Stimulated activated CD4-positive, alpha-beta T cell treated with anti-CD3 and anti-CD28 coated beads, TNF-alpha, amount 100 ng/mL, for 1 hour (primary cell): ENCODE measurements at places on chromosomes 3 and 15.
A peak's percentile ranks its signal among the peaks of the same experiment; 100 is the strongest.

DNA sequence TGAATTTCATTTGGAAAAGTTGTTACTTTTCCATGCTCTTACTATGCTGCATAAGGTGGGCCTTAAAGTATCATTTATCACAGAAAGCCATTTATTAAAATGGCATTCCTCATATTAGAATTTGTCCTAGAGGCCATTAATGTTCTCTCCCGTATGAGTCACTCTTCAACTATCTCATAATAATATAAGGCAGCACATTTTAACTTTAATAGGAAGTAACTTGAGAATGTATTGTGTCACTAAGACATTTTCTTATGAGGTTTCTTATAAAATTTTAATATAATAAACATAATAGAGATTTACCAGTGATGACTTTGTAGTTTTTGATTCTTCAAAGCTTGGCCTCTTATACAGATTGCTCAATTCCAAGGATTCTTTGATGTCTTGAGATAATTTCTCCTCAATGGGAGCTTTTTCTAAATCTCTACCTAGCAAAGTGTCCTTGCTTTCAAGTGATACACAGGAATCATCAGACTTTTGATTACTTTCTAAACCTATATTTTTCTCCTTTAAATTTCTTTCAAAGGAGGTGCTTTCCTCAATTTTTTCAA lies 74.7 kb downstream of the ZBBX start:
- DNase-seq: no peak

- DNase-seq: no peak
Measured at GRCh38 chr3:185655426-185656320, 69.6 kb downstream of the SENP2 start.

DNA sequence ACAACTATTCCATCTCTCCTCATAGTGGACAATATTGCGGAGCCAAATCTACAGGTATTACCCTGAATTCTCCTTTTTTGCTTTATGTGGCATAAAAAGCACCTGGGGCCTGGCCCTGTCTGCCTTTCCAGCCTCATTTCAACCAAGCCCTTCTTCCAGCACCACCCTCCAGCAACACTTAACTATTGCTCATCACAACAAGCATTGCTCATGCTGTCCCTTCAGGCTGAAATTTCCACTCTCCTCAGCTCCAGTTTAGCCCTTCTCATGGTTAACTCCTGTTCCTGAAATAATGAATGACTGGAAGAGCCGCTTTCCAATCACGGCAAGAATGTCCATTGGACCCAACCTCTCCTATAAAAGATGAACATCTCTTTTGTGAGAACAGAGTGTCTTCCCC lies 107.4 kb downstream of the P2RY1 start:
- no peak for DNase-seq

- no peak for DNase-seq
Measured at GRCh38 chr15:99433026-99433756, 132.6 kb upstream of the MEF2A start.

DNA sequence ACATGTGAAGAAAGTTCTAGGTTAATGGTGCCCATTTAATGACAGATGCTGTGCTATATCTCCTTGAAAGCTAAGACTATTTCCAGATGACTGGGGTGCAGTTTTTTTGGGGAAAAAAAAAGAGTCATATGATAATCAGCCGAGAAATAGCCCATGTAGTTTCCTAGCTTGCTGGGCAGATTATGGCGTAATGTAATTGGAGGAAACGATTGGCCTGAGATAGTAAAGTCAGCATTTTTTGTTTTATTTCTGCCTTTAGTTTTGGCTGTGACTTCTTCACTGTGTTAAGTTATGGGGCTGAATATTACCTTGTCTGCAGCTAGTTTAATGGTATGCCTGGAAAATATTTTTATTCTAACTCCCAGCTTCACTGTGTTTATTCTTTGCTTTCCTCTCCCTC lies 24.0 kb downstream of the PDHB start:
- no peak for DNase-seq

GRCh38 chr3:127710155-127710941 lies 37.6 kb downstream of the ABTB1 start:
- DNase-seq: no peak

- no peak for DNase-seq
Measured at GRCh38 chr3:118530350-118530922, 504.2 kb downstream of the IGSF11 start.

DNA sequence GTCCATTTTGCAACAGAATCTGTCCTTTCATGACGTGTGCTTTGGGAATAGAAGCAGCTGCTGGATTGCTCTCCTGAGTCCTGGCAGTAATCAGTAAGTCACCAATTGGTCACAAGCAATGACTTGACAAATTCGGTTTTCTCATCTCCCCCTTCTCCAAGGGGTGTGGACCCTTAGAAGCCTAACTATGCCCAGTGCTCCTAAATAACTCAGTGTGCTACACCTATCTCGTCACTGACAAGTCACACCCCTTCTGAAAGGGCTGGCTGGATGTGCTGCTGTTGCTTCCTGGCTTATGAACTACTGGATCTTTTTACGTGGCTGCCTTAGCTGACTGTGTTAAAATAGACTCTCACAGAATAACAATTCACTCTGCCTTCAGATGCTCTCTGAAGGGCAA lies 1351.5 kb downstream of the ZPLD1 start:
- DNase-seq: no peak

DNA sequence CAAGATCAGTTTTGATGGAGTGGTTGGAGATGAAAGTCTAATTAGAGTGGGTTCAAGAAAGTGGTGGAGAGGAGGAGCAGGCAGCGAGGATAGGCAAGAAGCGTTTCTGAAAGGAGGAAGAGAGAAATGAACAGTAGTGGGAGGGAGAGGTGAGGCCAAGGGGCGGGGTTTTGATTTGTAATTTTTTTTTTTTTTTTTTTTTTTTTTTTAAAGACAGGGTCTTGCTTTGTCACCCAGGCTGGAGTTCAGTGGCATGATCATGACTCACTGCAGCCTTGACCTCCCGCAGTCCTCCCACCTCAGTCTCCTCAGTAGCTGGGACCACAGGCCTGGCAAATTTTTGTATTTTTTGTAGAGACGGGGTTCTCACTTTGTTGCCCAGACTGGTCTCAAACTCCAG lies 36.6 kb downstream of the MRAS start:
- no peak for DNase-seq

DNA sequence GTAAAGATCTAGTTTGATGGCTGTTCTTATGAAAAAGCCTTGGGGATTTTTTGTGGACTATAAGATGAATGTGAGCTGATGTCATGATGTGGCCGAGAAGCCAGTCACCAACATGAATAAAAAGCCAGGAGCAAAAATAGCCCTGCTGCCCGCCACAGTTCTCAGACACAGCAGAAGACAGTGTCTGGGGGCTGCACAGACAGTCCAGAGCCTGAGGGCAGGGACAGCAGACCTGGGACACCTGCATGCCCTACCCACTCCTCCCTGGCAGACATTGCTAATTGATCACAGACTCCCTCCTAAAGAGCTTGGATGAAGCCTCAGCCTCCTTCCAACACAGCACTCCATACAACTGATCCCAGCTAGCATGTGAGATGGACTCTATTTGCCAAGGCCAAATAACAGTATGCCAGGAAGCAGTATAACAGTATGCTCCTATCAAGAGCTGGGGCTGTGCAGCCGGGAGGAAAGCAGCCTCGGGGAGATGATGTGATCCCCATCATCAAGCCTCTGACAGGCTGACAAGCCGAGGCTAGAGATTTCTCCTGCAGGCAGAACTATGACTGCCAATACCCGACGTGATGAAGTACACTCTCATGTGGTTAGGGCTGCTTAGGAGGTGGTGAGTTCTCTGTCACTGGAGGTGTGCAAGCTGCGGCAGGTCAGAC lies 105.4 kb upstream of the RPL32 start:
- no peak for DNase-seq

DNA sequence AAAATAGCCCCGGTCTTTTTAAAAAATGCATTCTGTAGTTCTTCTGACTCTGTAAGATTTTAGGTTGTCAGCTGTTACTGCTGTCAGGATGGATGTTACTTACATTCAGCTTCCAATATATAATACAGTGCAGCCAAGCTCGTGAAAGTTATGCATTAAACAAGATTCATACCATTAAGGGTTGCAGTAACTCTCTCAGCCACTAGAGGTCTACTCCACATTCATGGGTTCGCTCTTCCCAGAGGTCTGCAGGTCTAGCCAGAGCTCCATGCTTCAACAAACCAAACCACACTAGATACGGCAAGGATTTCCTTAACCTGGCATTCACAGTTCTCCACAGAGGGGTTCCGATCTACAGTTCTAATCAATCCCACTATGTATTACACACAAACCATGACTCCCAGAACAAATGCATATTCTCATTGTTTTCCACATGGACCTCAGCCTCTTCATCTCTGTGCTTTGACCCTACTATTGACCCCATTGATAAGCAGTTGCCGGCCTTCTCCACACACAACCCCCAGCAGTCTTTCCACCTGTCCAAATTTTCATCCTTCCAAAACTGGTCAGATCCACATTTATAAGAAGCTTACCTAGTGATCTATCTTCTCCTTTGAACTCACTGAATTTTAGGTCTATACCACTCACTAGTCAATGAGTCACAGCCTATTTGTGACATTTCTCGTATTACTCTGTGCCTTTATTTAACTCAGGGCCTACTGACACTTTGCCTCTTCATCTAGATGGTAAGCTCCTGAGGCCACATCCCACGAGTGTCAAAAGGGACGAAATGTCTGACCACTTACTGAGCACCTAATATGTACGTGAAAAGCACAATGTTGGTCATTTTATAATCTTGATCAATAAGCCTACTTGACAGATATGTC lies 33.7 kb downstream of the RORA start:
- no peak for DNase-seq

GRCh38 chr15:47870956-47871625 lies 153.8 kb downstream of the SEMA6D start:
- no peak for DNase-seq

DNA sequence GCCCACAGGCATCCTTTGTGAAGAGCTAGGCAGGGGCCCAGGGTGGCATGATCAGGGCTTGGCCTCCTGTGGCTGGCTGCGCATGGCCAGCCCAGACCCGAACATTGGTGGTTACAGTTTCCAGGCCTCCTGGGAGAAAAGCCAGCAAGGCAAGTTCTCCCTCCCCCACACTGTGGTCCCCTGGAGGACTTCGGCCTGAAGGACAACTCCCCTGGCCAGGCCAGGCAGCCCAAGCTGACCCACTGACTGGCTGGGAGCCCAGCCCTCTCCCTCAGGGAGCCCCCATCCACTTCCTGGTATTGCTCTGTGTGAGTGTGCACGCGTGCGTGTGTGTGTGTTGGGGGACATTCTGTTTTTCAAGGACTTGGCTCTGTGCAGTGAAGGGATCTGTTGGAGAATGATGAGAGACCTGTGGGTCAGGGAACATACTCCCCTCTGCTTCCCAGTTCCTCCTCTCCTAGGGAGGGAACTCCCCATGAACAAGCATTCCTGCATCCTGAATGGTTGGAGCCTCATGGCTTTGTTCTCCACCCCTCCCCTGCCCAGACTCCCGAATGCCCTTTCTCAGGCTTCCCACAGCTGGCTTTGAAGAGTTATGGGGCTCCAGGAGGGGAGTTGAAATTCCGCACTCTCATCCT lies 29.5 kb downstream of the CORO2B start:
- DNase-seq: no peak

- no peak for DNase-seq
Measured at GRCh38 chr3:163919154-163919553, 1159.1 kb downstream of the SI start.

GRCh38 chr3:173217127-173217526 lies 76.1 kb upstream of the SPATA16 start:
- DNase-seq: no peak

DNA sequence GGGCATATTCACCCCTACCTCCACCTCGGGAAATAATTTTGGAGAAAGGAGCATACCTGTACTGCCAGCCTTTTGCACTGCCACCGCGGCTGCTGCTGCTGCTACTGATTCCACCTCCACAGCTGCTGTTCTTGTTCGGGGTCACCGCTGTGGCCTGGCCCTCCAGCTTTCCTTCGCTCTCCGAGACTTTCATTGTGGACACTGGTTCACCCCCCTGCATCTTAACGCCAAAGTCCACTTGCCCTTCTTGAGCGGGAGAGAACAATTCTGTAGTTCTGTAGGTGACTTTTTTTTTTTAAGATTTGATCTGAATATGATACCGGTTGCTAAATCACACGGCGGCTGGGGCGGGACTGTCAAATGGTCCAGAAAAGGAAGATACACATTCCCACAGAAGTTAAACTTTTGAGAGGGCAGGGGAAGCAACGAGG lies 701 bp downstream of the OSBPL11 start:
- DNase-seq: no peak

DNA sequence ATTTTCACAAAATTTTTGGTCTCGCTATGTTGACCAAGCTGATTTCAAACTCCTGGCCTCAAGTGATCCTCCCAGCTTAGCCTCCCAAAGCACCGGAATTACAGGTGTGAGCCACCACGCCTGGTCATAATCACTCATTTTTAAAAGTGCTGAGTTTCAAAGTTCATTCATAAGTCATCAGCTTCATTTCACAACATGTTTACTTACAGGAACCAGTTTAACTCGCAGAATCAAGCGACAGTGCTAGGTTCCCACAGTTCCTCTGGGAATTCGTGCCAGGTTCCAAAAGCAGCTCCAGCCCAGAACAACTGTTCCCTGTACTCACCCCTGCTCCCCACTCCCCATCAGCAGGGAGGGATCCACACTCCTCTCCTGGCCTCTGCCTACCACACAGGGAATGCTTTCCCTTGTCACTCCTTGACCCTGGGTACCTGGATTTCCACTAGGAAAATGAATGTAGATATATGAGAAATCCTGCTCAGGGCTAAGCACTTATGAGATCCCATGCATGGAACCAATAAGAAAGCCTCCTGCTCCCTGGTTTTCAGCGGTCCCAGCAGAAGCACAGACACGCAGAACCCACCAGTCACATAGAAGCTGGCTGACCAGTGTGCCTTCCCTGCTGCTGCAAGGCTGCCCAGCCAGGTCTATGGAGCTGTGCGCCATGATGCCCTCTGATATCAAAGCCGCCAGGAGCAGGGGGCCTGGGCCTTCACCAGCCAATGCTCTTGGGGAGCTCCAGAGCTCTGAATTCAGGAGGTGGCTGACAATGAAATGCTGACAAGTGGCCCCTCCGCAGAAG lies 72.3 kb downstream of the ITGB5 start:
- DNase-seq: no peak

DNA sequence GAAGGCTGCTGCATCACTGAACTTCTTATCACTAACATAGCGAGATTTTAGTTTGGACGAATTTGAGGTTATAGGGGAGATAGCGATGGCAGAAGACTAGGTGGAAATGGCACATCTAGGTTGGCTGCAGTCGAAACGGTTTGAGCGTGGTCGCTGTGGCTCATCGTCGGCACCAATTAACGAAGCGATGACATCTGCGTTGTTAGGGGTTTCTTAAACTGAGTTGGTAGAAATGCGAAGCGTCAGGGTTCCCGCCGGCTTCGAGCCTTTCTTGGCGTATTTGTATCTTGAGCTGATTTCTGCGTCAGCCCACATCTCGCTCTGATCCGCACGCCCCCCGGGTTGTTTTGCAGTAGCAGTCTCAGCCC lies 319 bp downstream of the LNP1 start:
- peak; percentile 18 for DNase-seq

DNA sequence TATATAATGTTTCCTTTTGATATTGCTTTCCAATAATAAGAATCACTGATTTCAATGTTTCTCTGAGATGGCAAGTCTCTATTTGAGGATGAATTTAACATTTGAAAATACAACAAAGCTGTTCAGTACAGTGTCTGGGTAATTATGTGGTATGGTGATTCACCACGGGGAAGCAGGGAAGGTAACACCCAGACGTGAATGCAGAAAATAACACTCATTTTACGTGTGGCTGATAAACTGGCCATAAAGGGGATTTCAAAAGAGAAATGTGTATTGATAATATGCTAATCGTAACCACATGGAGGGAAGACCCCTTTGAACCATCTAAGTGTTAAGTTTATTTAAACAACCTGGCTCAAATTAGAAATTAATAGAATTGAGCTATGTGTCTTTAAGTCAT lies 344.6 kb downstream of the GRM7 start:
- DNase-seq: no peak
